ENCODE measurements at places on chromosomes 7 and 10. TPM values are rescaled to one million over a fixed set of nuclear protein-coding genes. Genes with fewer than 3 reads are reported as not detected.

C10orf53 gene
- total RNA-seq, result not detected

TEX36 gene
- not detected for total RNA-seq

ANKRD61 gene
- total RNA-seq, result 0.22 TPM

SLC29A3 gene
- total RNA-seq, result 3.4 TPM

LHFPL3 gene
- not detected for total RNA-seq

CYP26C1 gene
- 0.07 TPM for total RNA-seq

MCM7 gene
- total RNA-seq, result 321 TPM

DPYSL4 gene
- 1.6 TPM for total RNA-seq

CLCN1 gene
- total RNA-seq, result 0.06 TPM

DNA sequence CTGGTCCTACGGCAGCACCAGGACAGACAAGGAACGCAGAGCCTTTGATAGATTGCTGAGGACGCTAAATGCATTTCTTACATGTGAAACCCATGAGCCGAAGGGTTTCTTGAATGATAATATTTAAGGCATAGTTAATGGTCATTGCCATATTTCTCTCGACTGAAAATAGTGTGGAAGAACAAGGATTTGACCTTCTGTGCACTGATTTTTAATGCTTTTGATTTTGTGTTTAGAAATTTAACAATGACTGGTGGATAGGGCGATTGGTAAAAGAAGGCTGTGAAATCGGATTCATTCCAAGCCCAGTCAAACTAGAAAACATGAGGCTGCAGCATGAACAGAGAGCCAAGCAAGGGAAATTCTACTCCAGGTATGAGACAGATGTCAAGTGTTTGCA, 150.8 kb downstream of the NSUN6 start:
- H3K4me3 ChIP-seq, result no peak overlapping the region
- H3K27me3 ChIP-seq, result no peaks in the 10 kb centered on the region
- no peaks in the 10 kb centered on the region for H3K36me3 ChIP-seq
- DNase-seq, result no peak
- peaks cover 2% of the 10 kb centered on the region for H3K4me1 ChIP-seq

DNA sequence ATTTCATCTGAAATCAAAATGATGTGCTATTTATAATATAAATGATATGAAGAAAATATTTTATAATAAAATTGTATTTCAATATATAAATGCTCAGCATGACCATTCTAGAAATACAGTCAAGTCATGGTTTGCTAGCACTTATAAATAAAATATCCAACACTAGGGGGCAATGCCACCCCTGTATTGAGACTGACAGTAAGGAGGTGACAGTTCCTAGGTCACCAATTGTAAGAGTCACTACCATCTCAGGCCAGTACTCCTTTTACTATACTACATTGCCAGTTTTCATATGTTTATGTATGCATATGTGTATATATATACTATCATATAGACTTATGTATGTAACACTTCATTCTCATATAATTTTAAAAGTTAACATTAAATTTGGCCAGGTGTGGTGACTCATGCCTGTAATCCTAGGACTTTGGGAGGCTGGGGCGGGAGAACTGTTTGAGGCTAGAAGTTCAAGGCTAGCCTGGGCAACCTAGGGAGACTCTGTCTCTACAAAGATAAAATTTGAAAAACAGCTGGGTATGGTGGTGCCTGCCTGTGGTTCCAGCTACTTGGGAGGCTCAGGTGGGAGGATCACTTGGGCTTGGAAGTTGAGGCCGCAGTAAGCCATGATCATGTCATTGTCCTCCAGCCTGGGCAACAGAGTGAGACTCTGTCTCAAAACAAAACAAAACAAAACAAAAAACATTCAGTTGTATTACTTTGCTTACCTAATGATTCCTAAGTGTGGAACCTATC, 2.4 kb upstream of the CNOT4 start:
- no peak overlapping the region for H3K27ac ChIP-seq
- DNase-seq, result peak; percentile 59
- peaks cover 4% of the 10 kb centered on the region for H3K4me1 ChIP-seq
- H3K27me3 ChIP-seq, result no peaks in the 10 kb centered on the region
- H3K4me3 ChIP-seq, result no peak overlapping the region

DNA sequence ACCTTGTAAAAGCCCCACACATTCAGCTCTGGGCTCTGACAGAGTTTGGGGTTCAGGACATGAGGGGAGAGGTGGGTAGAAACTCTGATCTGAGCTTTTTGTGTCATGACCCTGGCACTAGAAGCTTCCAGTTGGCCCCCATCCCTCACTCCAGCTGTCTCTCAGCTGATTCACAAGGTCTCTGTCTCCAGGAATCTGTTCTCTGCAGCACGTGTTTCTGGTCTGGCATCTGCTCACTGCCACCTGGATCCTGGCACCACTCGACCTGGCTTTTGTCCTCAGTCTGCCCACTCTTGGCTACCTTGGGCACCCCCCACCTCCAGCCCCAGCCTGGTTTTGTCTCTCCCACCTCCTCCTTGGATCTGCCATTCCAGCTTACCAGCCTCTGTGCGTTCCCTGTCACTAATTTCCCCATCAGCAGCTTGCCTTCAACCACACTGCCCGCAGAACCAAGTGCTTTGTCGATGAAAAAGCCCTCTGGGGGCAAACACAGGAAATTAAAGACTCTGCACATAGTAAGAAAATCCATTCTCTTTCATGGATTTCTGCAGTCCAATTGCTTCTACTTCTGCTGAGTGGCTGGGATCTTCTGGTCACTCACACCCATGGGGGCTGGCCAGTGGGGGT, 18.3 kb upstream of the ADCYAP1R1 start:
- H3K4me1 ChIP-seq, result no peaks in the 10 kb centered on the region
- no peaks in the 10 kb centered on the region for H3K36me3 ChIP-seq
- H3K27ac ChIP-seq, result no peak overlapping the region
- DNase-seq, result no peak
- peaks cover 9% of the 10 kb centered on the region for H3K27me3 ChIP-seq

GRCh38 chr10:72030762-72031543, 57.4 kb downstream of the SPOCK2 start:
- no peak overlapping the region for H3K4me3 ChIP-seq
- DNase-seq, result no peak
- no peaks in the 10 kb centered on the region for H3K36me3 ChIP-seq
- H3K27me3 ChIP-seq, result peaks cover 2% of the 10 kb centered on the region

DNA sequence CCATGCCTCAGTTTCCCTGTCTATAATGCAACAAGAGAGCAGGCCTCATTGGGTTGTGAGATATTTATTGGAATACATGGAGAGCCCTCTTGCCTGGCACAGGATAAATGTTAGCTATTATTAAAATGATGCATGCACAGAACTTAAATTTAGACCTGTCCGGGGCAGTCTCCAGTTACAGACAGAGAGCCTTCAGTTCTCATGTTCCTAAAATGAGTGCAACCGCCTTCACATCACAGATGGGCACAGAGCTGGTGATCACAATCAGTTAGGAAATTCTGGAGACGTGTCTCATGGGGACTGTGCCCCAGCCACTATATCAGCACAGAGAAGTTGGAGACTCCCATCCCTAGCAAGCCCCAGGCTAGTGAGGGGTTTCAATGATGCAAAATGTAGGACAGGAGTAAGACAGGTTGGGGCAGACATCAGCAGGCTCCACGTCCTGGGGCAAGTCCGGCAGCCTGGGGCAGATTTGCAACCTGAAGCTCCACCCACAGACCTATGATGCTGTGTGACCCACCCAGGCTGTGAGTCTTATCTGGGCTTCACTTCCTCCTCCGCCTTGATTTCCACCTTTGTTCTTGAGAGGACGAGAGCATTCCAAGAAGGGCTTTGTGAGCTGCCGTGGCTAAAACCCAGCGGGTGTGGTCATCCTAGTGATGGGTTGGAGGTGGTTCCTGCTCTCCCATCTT, 49.4 kb downstream of the CXCL12 start:
- H3K4me1 ChIP-seq, result no peaks in the 10 kb centered on the region
- no peak for DNase-seq
- H3K36me3 ChIP-seq, result no peaks in the 10 kb centered on the region

GRCh38 chr10:130078120-130078519, 32.5 kb downstream of the C10orf143 start:
- no peak for DNase-seq
- H3K27me3 ChIP-seq, result no peaks in the 10 kb centered on the region
- H3K4me3 ChIP-seq, result no peak overlapping the region
- no peak overlapping the region for H3K27ac ChIP-seq

DNA sequence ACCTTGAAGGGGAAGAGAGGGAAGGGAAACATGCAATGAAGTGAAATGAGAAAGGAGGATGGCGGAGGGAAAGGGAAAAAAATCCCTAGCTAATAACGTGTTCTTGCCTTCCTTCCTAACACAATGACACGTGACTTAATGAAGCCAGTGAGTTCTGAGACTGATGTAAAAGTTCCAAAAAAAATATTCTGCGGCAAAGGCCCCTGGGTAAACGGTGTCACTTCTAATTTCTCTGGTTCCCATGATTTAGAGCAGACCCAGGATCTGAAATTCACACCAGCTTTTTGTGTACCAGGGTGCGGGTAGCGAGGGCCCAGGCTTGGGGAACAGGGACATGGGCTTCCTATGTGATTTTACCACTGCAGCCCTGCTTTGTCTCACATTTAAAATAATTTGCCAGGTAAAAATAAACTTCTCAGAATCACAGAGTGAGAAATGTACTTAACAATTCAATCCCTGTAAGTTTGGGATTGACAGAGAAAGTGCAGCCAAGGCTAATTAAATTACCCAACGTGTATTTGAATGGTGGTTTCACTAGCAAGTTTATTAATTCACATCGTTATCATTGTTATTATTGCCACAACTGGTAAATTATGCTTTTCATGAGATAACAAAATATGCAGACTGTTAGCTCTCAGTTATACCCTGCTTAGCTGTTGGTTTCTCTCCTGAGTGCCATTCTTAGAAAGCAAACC, 182.4 kb downstream of the SEM1 start:
- no peaks in the 10 kb centered on the region for H3K36me3 ChIP-seq
- DNase-seq, result no peak
- no peak overlapping the region for H3K4me3 ChIP-seq

GRCh38 chr10:92678206-92678605, 11.5 kb upstream of the HHEX start:
- H3K27me3 ChIP-seq, result peaks cover 26% of the 10 kb centered on the region
- no peak overlapping the region for H3K27ac ChIP-seq
- no peak for DNase-seq
- H3K36me3 ChIP-seq, result no peaks in the 10 kb centered on the region
